ENCODE measurements at places on chromosomes 7 and 10.

- no peak for DNase-seq
Measured at GRCh38 chr10:121157998-121158397, 306.8 kb downstream of the WDR11 start.

DNA sequence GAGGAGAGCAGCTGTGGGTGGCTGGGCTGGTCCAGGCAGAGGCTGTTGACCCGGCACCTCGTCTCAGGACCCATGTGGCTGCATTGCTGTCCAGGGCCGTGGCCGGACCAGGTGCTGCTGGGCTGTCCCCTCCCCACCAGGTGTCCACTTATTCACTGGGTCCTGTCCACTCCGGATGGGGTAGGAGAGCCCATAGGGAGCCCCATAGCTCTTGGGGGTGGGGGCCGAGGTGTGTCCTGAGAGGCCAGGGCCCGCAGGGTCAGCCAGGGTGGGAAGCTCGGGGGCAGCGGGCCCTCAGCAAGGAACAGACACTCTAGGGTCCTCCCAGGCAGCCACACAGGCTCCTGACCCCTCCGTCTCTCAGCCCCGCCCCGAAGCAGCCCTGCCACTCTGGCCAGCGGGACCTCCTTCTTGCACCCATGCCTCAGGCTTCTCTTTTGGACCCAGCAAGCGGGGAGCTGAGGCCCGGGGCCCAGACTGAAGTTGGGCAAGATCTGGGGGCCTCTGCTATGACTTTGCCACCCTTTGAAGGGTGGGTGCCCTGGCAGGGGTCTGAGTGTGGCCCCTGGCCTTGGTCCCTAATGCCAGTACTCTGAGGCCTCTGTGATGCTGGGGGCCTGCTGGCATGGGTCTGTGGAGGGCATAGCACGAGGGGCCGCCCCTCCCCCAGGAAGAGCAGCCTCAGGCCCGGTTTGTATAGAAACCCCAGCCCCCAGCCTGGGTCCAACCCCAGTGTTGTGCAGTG lies 86.4 kb downstream of the NKX6-2 start:
- DNase-seq: no peak

DNA sequence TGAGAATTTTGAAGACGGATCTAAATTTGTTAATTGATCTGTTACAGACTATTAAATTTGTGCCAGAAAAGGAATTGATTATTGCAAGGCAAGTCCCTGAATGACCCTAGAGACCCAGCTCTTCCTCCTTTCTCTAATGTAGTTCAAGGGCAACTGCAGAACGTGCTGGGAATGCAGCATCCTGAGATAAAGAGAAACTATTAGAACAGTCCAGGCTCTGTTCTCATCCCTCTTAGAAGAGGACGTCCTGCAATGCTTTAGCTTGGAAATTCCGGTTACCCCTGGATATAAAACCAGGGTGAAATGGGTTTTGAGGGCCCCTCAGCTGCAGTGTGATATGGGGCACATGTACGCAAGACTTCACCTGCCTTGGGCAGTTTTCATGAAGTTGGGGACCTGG lies 67.3 kb downstream of the PTN start:
- DNase-seq: no peak

DNA sequence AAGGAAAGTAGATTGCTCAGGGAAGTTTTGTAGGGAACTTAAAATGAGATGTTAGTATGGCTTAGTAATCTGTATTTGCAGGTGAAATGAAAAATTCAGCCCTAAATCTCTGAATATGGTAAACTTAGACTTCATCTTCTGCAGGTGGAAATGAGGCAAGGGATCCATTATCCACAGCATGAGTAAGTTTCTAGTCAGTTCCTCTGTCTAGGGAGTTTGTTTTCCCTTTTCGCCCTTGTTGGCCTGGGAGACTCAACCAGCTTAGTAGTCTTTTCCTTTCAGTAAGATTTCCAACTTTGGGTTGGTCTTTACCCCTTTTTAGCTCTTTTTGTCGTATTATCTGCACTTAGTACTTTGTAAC lies 65.6 kb downstream of the ZEB1 start:
- no peak for DNase-seq

GRCh38 chr10:35005868-35006267 lies 84.3 kb downstream of the CUL2 start:
- no peak for DNase-seq

- DNase-seq: no peak
Measured at GRCh38 chr7:129864042-129864441, 88.7 kb downstream of the UBE2H start.

DNA sequence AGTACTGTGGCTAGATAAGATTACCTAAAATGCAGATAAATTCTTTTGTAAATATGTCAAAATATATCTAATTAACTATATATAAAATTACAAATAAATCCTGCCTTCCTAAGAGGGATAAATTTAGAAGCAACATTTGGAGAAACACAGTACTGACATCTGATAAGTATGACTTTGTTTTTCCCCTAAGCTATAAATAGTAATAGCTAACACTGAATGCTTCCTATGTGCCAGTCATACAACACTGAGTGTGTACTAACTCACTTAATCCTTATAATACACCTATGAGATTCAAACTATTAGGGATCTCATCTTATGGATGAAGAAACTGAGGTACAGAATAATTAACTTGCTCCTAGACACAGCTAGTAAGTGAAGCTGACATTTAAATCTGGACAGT lies 733.4 kb downstream of the MAGI2 start:
- DNase-seq: no peak

DNA sequence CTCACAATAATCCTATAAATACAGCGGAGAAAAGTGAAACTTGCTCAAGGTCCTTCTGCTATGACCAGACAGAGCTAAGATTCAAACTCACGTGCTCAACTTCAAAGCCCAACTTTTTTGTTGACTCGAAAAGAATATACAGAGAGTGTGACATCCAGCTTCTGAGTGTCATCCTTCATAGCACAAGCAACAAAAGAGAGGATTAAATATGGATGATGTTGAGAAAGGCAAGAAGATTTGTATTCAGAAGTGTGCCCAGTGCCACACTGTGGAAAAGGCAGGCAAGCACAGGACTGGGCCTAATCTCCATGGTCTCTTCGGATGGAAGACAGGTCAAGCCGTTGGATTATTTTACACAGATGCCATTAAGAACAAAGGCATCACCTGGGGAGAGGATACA lies 2.1 kb upstream of the FAM3C start:
- no peak for DNase-seq

- no peak for DNase-seq
Measured at GRCh38 chr10:131996466-131997365, 15.0 kb upstream of the BNIP3 start.

DNA sequence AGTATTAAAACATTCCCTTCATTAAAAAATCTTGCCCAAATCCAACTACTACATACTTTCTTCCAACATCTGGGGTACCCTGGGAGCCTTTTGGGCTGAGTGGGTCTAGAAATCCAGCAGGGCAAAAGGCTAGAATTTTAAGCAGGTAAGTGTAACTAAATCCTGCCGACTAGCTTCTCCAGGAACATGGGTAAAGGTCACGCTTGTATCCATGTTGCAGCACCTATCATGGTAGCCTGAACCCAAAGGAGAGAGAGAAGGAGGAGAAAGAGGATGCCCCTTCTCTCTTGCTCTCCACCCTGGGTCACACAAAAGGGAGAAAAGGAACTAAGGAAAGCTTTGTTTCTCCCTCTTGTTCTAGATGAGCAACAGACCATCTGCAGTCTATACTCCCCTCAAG lies 53.3 kb downstream of the ZNF680 start:
- no peak for DNase-seq

GRCh38 chr7:151366880-151367222 lies 25.2 kb downstream of the NUB1 start:
- no peak for DNase-seq

- DNase-seq: no peak
Measured at GRCh38 chr10:109941236-109941862, 18.0 kb upstream of the XPNPEP1 start.

DNA sequence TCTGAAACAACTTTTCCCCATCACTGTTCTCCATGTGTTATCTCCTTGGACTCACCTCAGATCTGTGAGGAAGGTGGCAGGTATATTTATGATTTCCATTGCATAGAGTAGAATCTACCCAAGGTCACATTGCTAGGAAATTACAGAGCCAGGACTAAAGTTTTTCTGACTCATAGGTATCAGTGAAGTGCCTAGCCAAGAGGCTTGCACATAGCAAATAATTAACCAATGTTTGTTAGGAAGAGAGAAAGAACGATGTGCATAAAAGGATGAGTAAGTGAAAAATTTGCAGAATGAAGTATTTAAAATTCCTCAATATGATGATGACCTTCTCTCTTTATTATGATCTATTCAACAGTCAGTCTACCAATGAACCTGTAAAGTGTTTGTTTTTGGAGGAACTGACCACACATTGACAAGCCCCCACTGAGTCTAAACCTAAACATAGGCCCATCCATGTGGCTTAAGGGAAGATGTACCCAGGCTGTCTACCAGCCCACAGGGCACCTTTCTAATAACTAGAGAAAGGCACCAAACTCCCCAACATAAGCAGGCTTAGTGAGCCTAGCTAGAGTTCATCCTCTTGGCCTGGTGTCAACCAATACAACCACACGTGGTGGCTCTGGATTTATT lies 252.9 kb upstream of the ZMIZ1 start:
- DNase-seq: no peak

DNA sequence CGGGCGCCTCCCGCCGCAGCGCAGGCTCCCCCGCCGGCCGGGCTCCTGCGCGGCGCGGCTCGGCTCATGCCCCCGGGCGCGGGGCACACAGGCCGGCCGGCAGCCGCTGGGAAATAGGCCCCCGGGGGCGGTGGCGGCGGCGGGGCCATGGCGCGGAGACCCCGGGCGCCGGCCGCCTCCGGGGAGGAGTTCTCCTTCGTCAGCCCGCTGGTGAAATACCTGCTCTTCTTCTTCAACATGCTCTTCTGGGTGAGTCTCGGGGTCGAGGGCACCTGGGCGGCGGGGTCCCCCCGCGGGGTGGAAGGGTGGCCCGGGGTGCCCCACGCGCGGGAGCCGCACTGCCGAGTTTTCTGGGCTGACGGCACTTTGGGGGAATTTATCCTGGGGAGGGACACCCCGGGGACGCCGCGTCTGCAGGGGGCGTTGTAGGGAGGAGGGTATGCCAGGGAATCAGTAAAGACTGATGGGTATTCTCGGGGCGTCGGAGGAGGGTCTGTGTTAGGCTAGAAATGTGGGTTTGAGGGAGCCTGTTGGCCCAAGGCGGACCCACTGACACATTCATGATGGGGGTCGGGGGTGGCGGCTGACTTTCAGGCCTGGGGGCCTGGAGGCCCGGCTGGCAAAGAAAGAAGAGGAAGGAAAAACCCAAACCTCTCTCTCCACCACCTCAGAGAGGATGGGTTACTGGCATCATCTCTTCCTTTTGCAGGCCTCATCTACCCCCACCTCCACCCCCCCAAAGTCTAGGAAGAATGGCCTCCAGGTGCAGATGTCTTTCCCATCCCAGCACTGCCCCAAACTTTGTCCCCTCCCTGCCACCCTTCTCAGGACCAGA lies 544 bp downstream of the TSPAN33 start:
- peak; percentile 51 for DNase-seq

GRCh38 chr7:30207376-30207775 lies 72.6 kb downstream of the MTURN start:
- no peak for DNase-seq

DNA sequence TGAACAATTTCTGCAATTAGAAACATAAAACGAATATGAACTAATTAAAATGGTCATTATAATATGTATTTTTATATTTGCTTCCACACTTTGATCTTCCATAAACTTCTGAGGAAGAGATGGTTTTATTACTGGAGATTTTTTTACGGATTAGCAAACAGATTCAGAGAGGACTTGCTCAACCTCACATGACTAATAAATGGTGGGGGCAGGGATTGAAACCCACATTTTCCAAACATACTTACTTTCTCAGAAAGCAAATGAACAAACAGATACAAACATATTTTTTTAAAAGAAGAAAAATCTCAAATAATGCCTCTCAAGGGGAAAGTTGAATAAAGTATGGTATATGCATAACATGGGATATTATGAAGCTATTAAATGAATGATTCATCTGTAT lies 18.3 kb downstream of the ANKMY2 start:
- no peak for DNase-seq

GRCh38 chr10:74828946-74829345 lies 2.5 kb downstream of the KAT6B start:
- DNase-seq: no peak

DNA sequence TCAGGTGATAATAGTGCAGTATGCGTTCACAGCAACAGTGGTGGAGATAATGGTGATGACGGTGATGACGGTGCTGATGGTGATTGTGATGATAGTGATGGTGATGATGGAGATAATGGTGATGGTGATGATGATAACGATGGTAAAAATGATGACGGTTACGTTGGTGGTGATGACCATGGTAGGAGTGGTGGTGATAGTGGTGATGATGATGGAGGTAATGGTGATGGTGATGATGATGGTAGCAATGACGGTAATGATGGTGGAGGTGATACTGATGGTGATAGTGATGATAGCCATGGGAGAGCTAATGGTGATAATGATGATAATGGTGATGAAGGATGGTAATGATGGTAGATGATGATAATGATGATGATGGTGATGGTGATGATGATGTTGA lies 45.0 kb downstream of the FAM20C start:
- no peak for DNase-seq

DNA sequence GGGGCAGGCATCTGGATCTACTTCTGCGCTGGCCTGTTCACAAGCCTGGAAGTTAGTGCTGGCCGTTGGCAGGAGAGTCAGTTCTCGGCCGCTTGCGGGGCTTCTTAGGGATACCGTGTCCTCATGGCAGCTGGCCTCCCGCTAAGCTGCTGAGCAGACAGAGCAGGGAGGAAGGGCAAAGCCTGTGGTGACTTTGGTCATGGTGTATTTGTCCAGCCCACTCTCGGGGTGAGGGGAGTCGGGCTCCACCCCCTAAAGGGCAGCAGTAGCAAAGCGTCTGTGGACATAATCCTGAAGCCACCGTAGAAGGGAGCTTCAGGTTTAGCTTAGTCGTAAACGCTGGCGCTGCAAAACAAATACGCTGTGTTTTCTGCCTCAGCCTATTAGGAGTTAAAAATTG lies 12.2 kb downstream of the UBE3C start:
- no peak for DNase-seq

DNA sequence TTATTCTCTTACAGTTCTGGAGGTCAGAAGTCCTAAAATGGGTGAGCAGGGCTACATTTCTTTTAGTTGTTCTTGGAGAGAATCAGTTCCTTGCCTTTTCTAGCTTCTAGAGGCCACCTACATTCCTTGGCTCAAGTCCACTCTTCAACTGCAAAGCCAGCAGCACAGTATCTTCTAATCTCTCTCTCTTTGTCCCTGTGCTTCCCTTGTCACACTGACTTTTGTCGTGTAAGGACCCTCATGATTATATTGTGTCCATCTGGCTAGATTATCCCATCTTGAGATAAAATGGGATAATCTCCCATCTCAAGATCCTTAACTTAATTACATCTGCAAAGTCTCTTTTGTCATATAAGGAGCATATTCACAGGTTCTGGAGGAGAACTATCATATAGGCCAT lies 359.0 kb downstream of the ADRA2A start:
- no peak for DNase-seq

GRCh38 chr10:128031216-128031615 lies 95.0 kb downstream of the MKI67 start:
- DNase-seq: no peak

- DNase-seq: no peak
Measured at GRCh38 chr7:12851142-12851541, 163.7 kb downstream of the ARL4A start.

Data from activated T-cell treated with anti-CD3 and anti-CD28 coated beads, Interleukin-2, amount 50 U/mL, for 24 hours (primary cell).